Ammon's horn (tissue), 1 donor: ENCODE measurements at places on chromosomes 2 and 18.

DNA sequence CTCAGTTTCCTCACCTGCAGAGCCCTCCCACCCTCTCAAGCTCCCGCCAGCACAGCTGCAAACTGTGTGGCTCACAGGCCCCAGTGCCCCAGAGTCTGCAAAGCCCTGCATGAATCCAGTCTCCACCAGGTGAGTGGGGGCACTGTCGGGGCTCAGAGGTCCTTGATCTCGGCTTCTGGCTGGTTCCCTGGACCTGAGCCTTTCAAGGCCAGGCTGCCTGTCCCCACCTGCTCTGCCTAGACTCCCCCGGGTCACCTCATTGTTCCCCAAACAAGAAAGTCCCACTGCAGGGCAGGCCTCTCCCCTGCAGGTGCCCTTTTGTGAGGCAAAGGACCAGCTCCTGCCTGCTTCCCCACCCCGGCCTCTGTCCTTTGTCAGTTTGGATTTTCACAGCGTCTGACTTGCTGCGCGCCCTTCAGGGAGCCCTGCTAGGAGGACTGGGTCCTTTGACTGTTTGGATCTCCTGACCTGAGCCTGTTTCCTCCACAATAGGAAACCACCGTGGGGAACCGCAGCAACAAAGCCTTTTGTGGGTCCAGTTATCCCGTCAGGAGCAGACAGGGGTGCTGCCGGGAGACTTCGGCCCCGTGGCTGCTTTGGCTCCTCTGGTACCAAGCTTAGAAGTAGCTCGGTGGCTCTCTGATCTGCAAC is 200.5 kb upstream of the HDAC4 start:
- no peak for DNase-seq

GRCh38 chr2:195636890-195637289 is 20.1 kb upstream of the SLC39A10 start:
- no peak for DNase-seq

DNA sequence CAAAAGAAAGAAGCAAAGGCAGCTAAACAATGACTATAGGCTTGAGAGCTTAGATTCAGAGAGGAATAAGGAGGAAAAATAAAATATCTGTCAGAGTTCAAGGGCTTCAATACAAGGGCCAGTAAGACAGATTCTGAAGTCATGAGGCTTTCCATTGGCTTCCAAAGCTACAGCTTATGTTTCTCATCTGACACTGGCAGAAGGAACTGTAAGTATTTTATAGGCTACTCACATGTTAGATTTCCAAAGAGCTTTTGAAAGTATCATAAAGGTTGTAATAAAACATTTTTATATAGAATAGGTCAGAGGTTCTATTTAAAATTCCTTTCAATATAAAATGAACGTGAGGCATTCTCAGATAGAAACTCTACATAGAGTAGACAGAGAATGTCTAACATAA is 746.6 kb upstream of the NXPH2 start:
- no peak for DNase-seq

DNA sequence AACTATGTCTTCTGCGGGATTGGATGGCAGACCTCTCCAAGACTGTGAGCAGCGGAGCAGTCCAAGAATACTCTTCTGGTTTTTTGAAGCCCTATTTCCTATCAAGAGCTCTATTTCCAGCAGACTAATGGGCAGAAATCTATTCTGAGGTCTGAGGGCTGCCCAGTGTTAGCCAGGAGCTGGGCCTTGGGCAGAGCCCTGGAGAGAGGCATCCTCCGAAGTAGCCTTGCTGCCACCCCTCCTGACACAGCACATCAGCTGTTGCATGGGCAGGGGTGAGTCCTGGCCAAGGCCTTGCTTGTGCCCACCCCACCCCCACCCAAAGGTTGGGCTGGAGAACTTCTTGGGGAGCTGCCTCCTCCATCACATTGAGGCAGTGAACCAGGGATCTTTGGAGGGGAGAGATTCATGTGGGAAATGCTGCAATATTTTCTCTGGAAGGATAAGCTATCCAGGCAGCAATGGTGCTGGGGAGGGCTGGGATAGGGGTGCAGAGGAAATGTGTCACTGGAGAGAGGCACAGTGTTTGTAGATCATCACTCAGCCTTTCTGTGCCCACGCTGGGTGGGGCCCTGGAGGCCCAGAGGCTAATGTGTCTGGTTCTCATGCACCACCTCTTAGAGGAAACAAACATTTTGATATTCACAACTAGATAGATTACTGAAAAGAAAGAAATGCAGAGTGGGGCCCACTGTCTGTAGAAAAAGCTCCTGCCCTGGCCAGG is 104.7 kb downstream of the VSNL1 start:
- DNase-seq, result no peak

DNA sequence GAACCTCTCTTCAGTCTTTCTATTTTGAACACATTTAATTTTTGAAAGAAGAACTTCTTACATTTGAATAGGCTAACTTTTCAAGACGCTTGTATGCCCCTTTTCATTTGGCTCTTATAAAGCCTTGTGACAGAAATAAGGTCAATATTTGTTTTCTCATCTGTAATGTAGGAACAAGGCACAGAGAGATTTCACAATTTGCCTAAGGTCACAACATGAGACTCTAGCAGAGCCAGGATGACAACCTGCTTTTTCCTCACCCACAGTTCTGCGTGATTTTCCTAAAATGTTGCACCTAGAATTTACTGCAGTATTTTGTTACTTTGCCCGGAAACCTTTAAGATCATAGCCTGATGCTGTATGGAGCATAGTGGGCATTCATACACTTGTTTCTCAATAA is 67.4 kb downstream of the TXNL1 start:
- DNase-seq, result no peak
